ENCODE measurements at places on chromosomes 6 and 20. TPM values are rescaled to one million over a fixed set of nuclear protein-coding genes. Genes with fewer than 3 reads are reported as not detected.

- no peaks in the 10 kb centered on the region for H3K4me1 ChIP-seq
- DNase-seq: no peak
- H3K36me3 ChIP-seq: no peaks in the 10 kb centered on the region
- no peak overlapping the region for H3K4me3 ChIP-seq
- no peaks in the 10 kb centered on the region for H3K27me3 ChIP-seq
Measured at GRCh38 chr6:99185525-99185924, 163.9 kb downstream of the FAXC start.

ERVFRD-1 gene
- total RNA-seq: 0.81 TPM

DNA sequence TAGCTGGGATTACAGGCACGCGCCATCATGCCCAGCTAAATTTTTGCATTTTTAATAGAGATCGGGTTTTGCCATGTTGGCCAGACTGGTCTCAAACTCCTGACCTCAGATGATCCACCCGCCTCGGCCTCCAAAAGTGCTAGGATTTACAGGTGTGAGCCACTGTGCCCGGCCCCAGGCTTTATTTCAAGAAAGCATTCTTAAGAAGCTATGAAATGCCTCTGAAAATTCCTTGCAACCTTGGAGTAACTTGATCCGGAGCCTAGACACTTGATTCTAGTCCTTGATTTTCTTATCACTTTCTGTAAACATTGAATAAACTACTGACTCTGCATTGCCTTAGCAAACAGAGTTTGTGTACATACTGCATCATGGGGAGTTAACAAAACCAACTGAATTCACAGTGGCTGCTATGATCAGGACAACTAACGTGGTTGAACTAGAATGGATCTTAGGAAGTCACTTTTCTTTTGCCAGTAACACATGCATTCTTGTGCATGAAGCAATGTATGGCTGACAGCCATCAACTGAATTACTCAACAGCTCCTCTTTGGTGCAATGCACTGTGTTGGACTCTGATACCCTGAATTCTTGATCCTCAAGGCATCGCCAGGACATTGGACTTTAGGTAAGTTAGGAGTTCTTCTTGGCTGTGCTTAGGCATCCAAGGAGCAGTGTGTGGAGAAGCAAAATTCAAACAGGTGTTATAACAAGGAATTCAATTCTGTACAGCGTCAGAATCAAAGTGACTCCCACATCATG, 102.8 kb upstream of the TMEM170B start:
- H3K27ac ChIP-seq: no peak overlapping the region
- no peaks in the 10 kb centered on the region for H3K27me3 ChIP-seq
- no peak for DNase-seq

DNA sequence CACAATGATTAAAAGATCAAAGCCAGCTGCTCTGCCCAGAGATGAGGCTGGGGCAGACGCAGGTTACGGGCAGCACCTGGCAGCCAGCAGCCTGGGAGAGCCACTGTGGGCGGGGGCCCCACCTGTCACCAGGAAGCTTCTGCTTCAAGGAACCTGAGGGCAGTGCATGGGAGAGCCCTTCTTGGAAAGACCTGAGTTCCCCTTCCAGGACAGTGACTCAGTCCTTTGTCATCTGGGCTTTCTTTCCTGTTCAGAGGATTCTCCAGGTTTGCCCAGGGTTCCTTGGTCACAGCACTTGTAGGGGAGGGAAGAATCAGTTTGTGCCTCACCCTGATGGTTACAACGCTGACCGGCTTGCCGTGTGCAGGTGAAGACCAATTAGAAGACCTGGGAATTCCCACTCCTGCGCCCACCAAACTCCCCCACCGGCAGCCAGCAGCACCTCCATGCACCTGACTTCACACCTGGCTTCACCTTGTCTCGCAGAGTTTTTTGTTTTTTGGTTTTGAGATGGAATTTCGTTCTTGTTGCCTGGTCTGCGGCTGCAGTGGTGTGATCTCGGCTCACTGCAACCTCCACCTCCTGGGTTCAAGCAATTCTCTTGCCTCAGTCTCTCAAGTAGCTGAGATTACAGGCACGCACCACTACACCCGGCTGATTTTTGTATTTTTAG, 2.0 kb downstream of the ZBP1 start:
- H3K27ac ChIP-seq: no peak overlapping the region
- DNase-seq: no peak
- H3K4me1 ChIP-seq: no peaks in the 10 kb centered on the region
- no peaks in the 10 kb centered on the region for H3K36me3 ChIP-seq
- H3K4me3 ChIP-seq: no peak overlapping the region

DNA sequence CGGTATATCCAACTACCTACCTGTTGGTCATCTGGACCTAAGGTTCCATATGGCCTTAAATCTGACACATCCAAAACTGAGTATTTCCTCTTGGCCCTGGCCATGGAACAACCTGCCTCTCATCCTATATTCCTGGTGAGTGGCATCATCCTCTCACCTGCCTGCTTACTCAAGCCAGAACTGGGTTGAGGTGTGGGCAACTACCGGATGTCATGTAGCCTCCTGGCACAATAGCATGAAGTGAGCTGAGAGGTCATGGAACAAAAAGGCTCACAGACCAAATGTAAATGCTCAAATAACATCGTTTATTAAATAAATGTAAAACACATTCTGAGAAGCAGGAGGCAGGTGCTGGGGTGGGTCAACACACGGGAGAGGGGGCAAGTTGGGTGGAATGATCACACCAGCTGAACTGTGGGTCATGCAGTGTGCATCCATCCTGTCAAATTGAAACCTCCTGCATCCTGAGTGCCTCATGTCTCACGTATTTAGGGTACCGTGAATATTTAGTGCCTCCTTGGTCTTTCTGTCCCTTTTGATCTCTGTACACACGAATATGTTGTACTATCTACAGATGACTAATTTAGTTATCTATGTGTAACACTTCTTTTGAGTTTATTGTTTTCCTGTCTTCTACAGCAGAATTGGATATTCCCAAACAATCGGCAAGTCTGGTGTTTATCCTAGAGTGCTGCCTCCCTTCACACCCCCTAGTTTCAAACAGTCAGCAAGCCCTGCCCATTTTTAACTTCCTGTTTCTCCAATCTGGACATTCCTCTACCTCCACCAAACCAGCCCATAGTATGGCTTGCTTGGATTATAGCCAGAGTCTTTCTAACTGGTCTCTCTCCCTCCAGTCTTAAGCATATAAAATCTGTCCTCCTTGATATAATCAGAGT, 7.9 kb upstream of the POU5F1 start:
- DNase-seq: no peak
- no peak overlapping the region for H3K4me3 ChIP-seq
- no peaks in the 10 kb centered on the region for H3K4me1 ChIP-seq
- no peaks in the 10 kb centered on the region for H3K27me3 ChIP-seq
- H3K36me3 ChIP-seq: no peaks in the 10 kb centered on the region

DNA sequence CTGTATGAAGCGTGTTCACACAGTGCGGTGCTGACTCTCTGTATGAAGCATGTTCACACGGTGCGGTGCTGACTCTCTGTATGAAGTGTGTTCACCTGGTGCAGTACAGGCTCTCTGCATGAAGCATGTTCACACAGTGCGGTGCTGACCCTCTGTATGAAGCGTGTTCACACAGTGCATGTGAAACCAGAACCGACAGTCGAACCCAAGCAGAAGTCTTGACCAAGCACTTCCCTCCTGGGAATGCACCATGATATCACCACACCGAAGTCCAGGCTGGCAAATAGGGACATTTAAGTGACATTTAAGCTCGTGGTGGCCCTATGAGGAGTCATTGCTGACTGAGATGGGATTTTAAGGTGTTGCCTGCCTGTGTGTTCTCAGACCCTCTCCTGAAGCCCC, 11.3 kb upstream of the SERPINB1 start:
- H3K27me3 ChIP-seq: no peaks in the 10 kb centered on the region
- H3K4me1 ChIP-seq: peaks cover 14% of the 10 kb centered on the region
- no peak for DNase-seq
- no peaks in the 10 kb centered on the region for H3K36me3 ChIP-seq

- no peaks in the 10 kb centered on the region for H3K4me1 ChIP-seq
- no peak for DNase-seq
- no peak overlapping the region for H3K27ac ChIP-seq
- H3K36me3 ChIP-seq: no peaks in the 10 kb centered on the region
- H3K27me3 ChIP-seq: no peaks in the 10 kb centered on the region
Measured at GRCh38 chr20:46150943-46151342, 32.8 kb downstream of the CD40 start.

DNA sequence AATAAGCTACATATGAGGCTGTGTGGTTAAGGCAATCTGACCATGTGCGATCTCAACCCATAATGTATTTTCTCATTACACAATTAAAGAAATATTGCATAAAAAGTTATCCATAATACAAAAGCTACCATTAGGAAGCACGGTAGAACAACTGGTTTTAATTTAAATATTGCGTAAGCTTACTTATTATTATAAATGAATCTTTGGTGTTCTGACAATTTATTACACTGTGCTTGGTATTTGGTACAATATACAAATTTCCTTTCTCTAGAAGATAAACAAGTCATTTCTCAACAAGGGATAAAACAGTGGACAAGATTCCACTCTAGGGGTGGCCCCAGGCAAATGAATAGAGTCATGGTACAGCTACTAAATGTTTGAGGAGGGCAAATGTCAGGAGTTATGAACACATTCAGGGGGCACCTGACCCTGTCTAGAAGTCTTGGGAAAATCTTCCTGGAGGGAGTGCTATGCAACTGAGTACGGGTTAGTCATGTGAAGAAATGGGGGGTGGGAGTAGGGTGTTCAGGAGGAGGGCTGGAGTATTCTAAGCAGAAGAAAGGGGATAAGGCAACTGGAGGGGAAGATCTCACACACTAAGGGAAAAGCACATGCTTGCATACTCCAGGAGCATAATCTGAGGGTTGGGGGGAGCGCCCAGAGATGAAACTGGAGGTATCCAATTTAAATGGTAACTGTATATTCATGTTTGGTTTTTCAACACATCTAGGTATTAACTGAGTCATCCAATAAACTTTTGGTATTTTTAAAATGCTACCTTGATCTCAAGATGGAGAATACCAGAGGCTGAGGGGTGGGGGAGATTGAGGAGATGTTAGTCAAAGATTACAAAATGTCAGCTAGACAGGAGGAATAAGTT, 296.9 kb upstream of the SGK1 start:
- H3K27me3 ChIP-seq: no peaks in the 10 kb centered on the region
- DNase-seq: no peak
- no peaks in the 10 kb centered on the region for H3K4me1 ChIP-seq
- no peaks in the 10 kb centered on the region for H3K36me3 ChIP-seq
- H3K4me3 ChIP-seq: no peak overlapping the region

MYT1 gene
- total RNA-seq: 2.9 TPM

BHLHE23 gene
- total RNA-seq: not detected

GRCh38 chr20:6525447-6526303, 241.8 kb upstream of the BMP2 start:
- H3K4me3 ChIP-seq: no peak overlapping the region
- DNase-seq: no peak
- H3K27ac ChIP-seq: no peak overlapping the region

CD93 gene
- total RNA-seq: 38.4 TPM

DNA sequence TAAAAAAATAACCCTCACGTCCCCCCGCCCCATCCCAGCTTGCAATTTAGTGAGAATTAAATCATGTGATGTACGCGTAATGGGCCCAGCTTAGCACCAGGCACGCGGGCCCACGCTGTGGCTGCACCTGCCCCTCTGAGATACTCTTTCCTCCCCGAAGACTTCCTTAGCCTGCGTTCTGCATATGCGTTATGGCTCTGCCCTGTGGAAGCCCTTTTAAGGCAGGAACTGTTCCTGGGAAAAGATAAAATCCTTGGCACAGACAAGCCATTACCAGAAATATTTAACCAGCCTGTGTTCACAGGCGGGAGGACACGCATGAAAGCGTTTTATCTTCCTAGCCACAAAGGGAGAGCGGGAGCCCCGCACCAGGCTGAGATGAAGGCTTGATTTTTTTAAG, 311.0 kb downstream of the LRFN2 start:
- H3K4me1 ChIP-seq: no peaks in the 10 kb centered on the region
- H3K27ac ChIP-seq: no peak overlapping the region
- H3K4me3 ChIP-seq: no peak overlapping the region
- no peak for DNase-seq

PGK2 gene
- not detected for total RNA-seq

DNA sequence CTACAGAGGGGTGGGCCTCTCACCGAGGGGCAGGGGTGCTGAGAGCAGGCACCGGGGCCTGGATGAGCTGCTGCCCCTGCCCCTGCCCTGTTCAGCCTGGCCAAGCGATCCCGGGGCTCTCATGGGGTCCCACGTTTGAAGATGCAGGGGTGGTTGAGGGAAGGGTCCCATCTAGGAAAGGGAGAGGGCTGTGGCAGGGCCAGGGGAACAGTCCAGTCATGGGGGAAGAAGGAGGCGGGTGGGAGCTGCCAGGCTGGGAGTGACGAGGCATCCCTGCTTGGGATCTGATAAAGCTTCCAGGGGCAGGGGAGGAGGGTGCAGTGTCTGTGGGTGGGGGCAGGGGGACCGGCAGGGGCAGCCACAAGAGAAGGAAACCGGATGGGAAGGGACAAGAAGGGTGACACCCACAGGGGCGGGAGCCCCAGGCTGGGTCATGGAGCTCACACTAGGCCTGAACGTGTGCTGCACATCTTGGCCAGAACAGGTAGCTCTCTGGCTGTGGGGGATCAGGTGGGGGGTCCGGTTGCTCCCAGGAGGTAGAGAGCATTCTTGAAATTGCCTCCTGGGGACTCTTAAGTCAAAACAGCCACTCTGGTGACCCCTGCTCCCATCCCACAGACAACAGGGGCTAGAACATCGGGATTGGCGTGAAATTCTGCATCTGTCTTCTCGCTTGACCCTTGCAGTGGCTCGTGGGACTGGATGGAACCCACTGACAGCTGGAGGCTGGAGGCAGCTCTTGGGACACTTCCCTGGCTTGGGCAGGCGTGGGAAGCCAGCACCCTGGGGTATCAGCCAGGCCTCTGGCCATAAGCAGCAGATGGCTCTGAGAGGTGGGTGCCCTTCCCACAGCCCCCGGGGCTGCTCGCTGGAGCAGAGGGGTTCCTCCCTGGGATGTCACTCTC, 58.0 kb upstream of the GATA5 start:
- DNase-seq: no peak
- H3K4me1 ChIP-seq: no peaks in the 10 kb centered on the region

DNA sequence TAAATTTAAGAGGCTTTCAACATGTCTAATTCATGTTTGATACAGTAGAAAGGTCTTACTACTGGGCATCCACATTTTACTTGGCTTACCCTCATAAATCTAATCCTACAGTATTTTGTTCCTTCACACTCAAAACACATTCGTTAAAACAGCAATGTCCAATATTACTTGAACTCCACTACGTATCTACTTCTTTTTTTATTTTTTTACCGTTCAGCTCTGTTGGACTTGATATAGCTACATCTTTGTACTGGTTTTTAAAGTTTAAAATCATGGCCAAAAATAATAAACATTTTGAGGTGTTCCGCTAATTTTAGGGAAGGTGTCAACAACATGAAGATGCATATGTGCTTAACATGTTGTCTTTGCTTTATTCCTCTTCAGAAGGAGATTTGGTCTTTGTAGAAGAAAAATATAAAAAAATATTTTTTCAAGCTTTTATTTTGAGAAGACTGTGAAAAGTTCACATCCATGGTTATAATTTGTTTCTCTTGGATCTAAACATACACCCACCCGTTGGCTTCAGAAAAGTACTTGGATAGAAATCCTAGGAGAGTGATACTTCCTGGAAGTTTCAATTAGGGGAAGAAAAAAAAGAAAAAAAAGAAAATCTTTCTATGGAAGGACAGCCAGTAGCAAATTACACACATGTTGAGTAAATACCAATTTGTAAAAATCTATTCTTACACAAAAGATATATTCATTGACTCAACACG, 71.5 kb downstream of the EPB41L2 start:
- H3K36me3 ChIP-seq: no peaks in the 10 kb centered on the region
- no peaks in the 10 kb centered on the region for H3K27me3 ChIP-seq
- H3K27ac ChIP-seq: no peak overlapping the region
- no peak for DNase-seq
- H3K4me1 ChIP-seq: no peaks in the 10 kb centered on the region
